ENCODE measurements at places on chromosomes 1 and 21.

DNA sequence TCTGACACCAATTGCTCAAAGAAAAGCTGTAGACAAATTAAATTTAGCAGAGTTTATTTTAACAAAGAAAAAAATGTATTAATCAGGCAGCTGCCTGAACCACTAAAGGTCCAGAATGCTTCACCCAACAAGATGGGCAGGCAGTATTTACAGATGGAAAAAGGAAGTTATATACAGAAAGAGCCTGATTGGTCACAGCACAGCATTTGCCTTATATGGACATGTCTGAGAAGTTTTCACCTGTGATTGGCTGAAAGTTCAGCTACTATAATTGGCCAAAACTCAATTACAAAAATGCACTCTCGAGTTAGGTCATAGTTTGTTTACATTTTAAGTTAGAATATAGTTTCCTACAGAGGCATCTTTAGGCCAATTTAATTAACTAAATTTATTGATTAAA is 15.1 kb upstream of the FMO1 start:
- peak; percentile 30 for DNase-seq

GRCh38 chr21:38468989-38469388 is 29.3 kb downstream of the ERG start:
- peak; percentile 57 for DNase-seq

DNA sequence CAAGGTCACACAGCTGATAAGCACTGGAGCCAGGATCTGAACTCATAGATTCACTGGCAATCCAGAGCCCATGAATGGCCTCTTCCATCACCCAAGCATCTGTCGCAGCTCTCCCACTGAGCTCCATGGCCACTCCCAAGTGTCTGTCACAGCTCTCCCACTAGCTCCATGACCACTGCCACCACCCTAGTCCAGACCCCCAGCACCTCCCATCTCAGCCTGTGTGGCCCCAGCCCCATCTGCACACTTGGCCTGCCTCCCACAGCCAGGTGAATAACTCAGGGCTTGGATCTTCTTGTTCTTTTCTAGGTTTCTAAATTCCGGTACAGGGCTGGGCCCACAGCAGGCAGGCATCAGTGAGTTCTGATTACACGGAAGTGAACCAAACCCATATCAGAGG is 76.0 kb downstream of the GLIS1 start:
- no peak for DNase-seq

DNA sequence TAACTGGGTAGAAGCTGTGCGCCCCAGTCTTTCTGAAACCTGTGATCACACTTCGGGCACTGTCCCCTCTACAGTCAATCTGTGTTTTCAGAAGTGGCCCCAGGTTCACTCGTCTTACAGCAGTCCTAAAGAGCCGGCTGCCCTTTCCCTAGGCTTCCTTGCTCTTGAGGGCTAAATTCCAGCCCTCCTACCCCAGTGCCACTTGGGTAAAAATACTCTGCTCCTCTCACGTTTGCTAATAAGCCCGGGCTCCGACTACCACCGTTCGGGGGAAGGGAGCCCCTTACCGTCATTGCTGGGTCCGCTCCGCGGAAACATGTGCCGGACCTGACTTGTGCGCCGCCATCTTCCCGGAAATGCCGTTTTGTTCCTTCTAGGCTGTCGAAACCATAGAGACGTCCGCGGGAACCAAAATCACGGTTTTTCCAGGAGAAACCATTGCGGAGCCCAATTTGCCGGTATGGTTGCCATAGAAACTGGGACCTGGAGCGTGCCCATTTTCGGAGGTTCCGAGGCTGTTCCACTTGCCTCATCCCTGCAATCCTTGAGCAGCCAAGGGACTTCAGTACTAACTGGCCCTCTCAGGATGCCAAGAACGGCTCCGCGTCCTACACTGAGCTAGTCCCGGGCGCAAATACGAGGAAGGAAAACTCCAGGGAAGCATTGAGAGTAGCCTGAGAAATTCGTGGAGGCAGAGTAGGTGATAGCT is at the start of gene GPATCH4:
Gene GPATCH4, minus strand, starts transcription at position 358 of the 709 bp plus-strand sequence.
- DNase-seq = peak; percentile 94

GRCh38 chr1:21308847-21309652 is 18.8 kb upstream of the ECE1 start:
- DNase-seq = no peak

DNA sequence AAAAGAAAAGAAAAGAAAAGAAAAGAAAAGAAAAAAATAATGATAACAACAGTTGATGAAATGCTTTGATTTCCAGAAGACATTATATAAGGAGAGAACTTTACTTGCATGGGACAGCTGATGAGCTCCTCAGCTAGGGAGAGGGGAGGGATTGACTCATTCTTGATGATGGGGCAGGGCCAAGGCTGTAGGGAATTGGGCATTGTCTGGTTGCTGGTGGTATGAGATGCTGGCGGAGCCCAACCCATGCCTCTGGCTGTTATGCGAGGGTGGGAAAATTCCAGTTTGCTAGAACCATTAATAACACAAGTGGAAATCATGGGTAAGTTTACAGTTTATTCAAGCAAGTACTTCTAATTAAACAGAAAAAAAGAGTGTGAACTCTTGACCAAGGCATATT is 36.0 kb upstream of the KIF26B start:
- DNase-seq = no peak

DNA sequence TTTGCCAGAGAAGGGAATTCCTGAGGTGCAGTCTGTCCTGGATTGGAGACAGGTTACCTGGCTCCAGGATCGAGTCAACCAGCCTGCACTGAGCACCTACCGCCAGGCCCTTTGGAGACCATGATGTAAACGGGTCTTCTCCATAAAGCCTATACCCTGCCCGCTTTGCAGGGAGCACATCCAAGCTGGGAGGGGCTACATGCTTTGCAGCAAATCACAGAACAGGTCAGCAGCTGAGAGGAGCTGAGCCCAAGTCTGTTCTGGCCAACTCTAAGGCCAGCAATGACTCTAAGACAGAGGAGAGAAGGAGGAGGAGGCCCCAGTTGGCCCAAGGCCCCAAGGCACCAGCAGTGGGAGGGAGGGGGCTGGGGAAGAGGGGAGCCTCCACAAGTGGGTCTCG is 15.5 kb upstream of the RSPO1 start:
- DNase-seq = no peak

DNA sequence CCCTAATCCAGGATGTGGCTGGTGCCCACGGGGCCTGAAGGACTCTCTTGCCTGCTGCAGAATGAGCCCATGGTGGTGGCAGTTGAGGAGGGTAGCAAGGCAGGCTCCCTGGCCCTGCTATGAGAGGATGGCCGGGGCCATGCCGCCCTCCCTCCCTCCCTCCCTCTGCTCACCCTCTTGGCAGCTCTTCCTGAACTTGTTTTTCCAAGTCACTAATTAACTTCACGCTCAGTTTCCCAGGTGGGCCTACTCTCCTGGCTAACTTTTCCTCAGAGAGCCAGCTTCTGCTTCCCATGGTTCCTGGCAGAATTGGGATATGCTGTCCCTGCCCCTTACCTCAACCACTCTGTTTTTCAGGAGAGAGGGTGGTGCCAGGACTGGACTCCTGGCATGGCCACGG is 10.2 kb downstream of the KCNC4 start:
- DNase-seq = no peak

DNA sequence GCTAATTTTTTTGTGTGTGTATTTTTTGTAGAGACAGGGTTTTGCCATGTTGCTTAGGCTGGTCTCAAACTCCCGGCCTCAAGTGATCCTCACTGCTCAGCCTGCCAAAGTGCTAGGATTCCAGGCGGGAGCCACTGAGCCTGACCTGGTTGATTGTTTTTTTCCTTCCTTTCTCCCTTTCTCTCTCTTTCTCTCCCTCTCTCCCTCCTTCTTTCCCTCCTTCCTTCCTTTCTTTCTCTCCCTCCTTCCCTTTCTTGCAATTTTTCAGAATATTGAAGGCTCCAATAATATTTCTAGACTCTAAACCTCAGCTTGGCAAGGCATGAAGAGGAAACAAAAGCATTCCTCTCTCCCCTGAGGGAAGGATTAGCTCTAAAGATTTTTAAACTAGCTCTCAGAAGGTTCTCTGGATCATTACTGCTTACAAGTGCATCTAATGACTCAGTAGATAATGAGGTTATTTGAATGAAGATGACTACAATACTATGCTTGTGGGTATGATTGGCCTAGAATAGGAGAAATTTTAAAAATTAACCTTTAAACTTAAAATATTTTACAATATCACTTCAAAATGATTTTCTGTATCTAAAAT is 68.5 kb upstream of the GADD45A start:
- DNase-seq = no peak

DNA sequence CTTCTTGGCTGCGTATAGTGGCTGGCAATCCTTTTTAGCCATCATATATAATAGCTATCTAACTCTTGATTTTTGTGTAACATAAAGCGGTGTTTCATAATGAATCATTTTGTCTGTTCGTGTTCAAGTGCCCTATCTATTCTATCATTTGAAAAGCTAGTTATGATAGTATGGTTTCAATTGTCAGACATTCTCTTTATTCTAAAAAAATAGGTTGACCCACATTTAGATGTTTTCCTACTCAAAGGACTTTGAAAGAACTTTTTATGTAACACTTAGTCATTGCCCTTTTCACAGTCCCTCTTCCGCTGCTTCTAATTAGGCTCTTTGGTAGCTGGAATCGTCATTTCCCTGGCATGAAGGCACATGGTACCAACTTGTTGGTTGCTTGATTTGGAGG is 272.2 kb upstream of the B3GALT2 start:
- no peak for DNase-seq

GRCh38 chr1:223210788-223211120 is 67.7 kb upstream of the TLR5 start:
- no peak for DNase-seq

- no peak for DNase-seq
Measured at GRCh38 chr1:155623357-155623756, 13.3 kb downstream of the MSTO1 start.

GRCh38 chr1:2353551-2354438 is 37.6 kb downstream of the MORN1 start:
- no peak for DNase-seq

DNA sequence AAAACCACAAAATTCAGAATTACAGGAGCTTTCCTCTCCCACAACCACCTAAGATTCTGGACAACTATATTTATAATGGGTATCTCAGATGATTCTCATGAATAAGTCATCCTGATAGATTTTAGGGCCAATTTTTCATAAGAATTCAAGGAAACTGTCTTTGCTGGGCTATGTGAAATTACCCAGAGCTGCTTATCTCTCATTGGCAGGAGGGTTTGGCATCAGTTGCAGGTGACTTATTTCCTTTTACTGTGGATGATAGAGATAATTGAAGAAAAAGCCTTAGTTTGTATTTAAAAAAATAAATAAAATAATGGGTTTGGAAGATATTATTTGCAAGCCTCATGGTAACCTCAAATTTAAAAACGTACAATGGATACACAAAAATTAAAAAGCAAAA is 38.2 kb upstream of the WDR26 start:
- DNase-seq = no peak

- DNase-seq = peak; percentile 36
Measured at GRCh38 chr1:57848406-57848805, 424.5 kb upstream of the DAB1 start.

DNA sequence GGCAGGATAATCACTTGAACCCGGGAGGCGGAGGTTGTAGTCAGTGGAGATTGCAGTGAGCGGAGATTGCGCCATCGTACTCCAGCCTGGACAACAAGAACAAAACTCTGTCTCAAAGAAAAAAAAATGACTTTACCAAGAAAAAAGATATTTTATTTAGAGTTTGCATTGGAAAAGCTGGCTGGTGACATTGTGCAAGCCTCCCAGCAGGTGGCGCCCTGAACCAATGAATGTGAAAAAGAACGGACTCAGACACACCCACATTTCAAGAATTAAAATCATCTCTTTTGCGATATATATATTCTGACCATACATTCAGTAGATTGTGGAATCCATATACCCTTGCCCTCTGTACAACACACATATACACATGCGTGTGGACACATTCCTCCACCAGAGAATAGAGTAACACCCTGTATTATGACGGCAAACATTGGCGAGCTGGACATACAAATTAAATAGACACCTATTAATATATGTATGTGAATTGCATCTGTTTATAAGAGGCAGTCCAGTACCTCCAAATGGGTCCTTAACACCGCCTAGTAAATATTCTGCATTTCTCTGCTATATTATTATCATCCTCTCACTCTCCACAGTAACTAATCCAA is 39.0 kb upstream of the CADM3 start:
- peak; percentile 75 for DNase-seq

DNA sequence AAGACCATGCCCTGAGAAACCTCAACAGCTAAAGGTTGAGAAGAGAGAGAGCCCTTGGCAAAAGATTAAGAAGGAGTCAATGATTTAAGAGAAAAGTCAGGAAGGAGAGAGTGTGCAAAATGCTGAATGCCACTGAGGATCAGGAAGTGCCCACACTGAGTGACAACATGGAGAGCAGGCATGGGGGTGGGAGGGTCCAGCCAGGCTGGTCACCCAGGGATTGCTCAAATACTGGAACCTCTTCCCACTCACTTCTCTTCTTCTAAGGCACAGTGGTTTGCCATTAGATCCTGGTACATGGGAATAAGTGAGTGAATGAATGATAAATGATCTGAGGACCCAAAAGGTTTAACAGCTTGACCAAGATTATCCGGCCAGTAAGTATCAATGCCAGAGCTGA is 11.1 kb downstream of the PRR9 start:
- no peak for DNase-seq

DNA sequence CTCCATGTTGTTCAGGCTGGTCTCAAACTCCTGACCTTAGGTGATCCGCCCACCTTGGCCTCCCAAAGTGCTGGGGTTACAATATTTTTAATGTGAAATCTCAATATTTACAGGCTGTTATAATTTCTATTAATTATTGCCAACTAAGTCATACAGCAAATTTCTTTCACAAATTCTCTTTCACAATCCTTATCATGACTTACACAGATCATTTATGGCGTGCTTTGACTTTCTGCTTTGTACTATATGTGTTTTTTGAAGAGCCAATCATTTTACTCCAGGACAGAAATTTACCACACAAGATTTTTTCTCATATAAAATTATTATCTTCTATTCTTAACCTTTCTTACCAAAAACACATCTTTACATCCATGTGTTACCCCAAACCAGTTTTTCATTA is 1729.9 kb downstream of the NCAM2 start:
- DNase-seq = peak; percentile 13

DNA sequence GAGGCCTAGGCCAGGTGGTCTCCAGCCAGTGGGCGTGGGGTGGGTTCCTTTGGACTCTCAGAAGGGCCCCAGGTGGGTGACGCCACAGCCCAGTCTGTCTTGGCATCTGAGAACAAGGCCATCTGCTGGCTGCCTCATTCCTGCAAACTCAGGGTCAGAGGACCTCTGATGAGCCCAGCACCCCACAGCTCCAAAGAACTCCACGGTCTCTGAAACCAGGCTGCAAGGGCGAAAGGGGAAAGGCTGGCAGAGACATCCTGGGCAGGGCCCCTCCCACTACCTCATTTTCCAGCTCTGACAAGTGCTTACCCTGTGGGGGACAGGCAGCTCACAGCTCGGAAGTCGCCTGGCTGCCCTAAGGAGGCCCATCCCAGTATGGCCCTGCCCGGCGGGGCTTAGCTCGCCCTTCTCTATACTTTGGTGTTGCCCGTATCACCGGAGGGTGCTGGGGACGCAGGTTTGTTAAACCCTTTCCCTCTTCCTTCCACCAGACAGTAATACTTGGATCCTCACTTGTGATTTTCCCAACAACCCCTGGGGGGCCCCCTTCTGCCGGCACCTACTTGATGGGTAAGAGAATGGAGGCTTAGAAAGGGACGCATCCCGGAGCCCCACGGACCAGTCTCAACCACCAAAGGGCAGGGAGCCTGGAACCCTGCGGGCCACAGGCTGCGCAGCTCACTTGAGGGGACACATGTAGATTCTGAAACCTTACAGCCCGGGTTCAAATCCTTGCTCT is 10.9 kb upstream of the EDN2 start:
- peak; percentile 83 for DNase-seq

Data from DMS53 (cell line).